Heart right ventricle (tissue), 16 donors: ENCODE measurements at places on chromosomes 3 and 15. TPM values are rescaled to one million over a fixed set of nuclear protein-coding genes. Genes with fewer than 3 reads are reported as not detected.

GRCh38 chr3:23084367-23084766, 118.8 kb upstream of the UBE2E2 start:
- no peak for DNase-seq

The CCR2 gene
- polyA plus RNA-seq, result 0.15 TPM

DNA sequence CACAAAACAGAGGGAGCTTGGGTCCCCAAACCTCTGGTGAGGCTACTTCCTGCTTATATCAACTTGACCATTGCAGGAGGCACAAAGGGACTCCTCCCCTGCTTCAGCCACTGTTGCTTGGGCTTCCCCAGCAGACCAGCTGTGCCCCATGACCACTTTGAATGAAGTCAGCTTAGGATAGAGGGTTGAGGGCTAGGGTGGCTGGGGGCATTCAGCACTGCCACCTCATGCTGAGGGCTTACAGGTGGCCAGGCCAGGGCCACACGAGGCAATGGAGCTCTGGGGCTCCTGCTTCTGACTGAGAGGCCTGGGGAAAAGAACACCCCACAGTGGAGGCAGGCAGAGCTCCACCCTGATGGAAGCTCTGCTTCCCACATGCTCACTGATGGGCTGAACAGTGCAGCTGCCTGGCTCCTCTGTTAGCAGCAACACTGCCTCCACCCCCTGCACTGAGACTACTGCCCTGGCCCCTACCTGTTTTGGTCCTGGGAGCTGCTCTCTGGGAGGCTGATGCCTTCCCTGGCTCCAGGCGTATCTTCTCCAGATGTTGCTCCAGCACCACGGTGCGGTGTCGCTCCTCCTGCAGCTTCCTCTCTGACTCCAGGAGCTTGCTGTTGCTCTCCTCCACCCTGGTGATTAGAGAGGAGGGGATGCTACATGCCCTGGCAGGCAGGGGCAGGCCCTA, 10.2 kb upstream of the HHATL start:
- DNase-seq, result no peak

DNA sequence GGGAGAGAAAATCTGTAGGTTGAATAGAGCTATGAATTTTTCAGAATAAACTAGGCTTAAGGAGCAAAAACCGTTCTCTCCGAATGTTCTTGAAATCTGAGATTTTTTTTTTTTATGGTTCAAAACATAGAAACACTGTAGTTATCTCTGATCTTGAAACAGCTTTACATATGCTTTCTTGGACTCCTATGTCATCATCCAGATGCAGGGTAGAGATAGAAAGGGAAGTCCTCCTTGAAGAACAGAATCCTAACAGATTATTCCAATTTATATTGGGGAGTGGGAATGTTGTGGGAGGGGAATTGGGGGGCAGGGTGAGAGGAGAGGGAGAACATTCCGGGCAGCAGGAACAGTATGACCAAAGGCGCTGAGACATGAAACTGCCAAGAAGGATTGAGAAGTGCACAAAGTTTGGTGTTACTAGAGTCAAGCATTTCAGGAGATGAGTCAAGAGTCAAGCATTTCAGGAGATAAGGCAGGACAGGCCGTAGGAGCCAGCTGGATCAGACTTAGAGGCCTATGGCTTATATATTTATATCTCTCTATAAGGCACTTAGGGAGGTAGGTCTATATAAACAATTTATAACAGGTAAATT, 21.9 kb upstream of the ST3GAL6 start:
- DNase-seq, result no peak

GRCh38 chr3:125220727-125221429, 8.3 kb upstream of the SLC12A8 start:
- DNase-seq, result no peak

The PTPRG gene
- polyA plus RNA-seq, result 10.5 TPM

GRCh38 chr3:113222451-113223086, 11.2 kb downstream of the BOC start:
- DNase-seq, result no peak

DNA sequence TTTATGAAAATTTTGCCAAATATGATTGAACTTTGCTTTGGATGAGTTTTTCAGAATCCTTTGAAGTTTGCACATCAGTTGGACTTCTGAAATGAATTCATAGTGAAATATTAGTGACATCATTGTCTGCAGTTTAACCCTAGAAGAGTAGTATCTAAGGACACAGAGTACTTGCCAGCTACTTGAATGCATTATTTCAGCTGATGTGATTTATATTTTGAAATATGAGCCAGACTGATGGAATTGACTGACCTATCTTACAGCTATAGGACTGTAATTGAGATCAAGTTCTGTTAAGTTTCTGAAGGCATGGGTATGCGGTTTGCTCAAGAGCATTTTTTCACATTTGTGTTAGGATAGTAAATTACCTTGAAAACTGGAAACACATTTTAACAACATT, 51.2 kb downstream of the LYSMD4 start:
- no peak for DNase-seq
